ENCODE measurements at places on chromosomes 11 and 22. TPM values are rescaled to one million over a fixed set of nuclear protein-coding genes. Genes with fewer than 3 reads are reported as not detected.

SMC1B gene
- polyA plus RNA-seq: 0.18 TPM

NRGN gene
- 18.5 TPM for polyA plus RNA-seq

POU2AF1 gene
- polyA plus RNA-seq: 1.3 TPM

CCDC87 gene
- 0.32 TPM for polyA plus RNA-seq

MRGPRX4 gene
- not detected for polyA plus RNA-seq

VWCE gene
- 1.5 TPM for polyA plus RNA-seq

DEPDC7 gene
- polyA plus RNA-seq: 6.8 TPM

CFAP300 gene
- polyA plus RNA-seq: 5.1 TPM

CCDC15 gene
- polyA plus RNA-seq: 4.1 TPM

RFPL3 gene
- polyA plus RNA-seq: not detected

SCT gene
- 0.47 TPM for polyA plus RNA-seq

LMO2 gene
- polyA plus RNA-seq: 29.5 TPM

RFPL2 gene
- polyA plus RNA-seq: 0.67 TPM

DNA sequence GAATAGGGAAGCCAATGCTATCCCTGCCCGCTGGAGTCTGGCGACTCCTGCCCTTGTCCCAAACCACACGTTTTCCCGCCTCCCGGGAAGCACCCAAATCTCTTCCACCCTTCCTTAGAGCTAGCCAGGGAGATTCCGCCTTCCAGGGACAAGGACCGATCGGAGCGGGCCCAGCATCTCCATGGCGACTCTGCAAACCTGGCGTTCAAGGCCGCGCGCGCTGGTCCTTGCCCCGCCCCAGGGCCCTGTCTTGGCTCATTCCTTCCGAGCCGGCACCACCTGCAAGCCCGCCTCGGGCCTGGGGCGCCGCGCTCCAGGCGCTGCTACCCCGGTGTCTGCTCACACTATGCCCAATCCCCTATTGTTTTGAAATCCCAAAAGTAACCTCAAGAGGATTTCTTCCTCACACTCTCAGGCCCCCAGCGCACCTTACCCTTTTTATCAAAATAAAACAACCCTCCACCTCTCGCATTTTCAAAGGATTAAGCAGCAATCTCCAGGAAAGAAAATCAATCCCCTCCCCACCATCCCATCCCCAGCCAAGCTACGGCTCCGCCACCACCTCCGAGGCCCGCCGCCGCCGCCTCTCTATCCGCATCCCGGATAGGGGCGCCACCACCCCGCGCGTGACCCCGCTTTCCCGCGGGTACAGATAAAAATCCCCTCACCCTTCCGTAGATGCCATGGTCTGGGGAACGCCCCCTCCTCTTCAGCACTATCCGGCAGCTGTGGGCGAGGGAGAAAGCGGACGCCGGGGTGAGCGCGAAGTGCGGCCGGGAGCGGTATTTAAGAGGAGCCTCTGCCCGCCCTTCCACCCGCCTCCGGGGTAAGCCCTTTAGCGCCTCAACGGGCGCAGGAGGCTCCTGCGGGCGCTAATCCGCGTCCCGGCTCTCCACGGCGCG lies 825 bp downstream of the SLC1A2 start:
- no peak for DNase-seq

GRCh38 chr11:100785148-100785983 lies 98.3 kb downstream of the ARHGAP42 start:
- DNase-seq: no peak

DNA sequence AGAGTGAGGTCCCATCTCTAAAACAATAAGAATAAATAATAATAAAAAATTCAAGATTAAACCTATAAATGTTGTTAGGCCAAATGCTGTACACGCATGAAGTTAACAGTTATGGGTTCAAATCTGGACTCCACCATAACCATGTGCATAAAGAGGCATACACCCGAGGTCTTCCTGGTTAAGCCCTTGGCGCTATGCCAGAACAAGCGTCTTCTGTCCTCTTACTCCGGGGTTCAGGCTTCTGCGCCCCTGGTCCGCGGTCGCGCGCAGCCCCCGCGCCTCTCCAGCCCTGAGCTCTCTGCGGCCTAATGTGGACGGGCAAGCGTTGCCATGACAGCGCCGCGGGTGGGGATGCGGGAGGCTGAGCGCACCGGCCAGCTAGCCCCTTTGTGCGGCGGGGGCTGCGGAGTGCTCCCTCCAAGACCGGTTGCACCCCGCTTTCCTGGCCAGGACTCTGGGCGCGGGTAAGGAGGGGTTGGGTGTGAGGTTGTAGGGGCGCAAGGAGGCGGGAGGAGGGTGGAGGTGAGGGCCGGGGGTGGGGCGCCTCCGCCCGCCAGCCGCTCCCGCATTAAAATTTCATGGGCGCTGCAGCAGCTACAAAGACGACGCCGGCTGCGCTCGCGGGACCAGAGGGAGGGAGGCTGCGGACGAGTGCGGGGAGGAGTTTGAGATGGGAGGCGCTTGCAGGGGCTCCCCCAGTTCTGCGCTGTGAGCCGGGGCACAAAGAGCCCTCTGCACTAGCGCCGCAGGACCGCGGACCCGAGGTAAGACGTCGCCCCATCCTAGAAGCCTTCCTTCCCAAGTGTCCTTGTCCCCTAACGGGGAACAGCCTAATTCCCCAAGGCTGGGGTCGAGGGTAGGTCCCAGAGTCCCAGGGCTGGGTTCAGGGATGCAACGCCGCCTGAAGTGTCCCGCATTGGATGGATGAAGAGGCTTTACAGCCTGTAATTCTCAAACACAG lies at the start of gene MIAT:
MIAT (plus strand) TSS at position 698 of the 961 bp plus-strand sequence.
- no peak for DNase-seq

DNA sequence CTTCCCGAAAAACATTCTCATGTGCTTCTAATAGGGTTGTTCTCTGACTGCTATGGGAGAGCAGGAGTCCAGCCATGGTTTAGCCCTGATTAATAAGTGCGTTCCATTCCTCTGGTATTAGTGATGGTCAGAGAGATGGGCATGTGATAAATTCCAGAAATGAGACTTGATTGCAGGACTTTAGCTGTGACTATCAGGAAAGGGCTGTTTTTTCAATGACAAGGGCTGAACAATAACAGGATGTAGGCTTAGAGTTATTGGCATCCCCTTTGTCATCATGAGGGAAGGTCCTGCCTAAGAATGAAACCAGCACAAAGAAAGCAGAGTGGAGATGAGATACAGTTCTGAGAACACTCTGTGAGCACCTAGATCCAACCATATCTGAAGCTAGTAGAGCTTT lies 494.6 kb downstream of the MIAT start:
- no peak for DNase-seq

GRCh38 chr11:8381343-8381742 lies 117.7 kb upstream of the LMO1 start:
- DNase-seq: no peak

DNA sequence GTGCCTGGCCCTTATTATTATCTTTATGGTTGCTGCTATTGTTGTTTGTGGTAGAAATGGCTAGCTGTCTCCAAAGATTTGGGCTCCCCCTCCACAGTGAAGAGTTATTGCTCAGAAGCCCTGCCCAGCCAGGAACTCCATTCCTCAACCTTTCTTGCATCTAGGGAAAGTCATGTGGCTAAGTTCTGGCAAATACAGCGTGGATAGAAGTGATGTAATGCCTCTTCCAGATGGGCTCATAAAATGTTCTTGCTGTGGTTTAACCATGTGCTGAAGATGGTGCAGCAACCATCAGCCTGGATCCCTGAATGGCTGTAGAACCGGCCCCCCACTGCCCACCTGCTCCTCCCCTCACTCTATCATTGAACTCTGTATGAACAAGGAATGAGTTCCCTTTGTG lies 203.5 kb upstream of the E2F8 start:
- DNase-seq: no peak

DNA sequence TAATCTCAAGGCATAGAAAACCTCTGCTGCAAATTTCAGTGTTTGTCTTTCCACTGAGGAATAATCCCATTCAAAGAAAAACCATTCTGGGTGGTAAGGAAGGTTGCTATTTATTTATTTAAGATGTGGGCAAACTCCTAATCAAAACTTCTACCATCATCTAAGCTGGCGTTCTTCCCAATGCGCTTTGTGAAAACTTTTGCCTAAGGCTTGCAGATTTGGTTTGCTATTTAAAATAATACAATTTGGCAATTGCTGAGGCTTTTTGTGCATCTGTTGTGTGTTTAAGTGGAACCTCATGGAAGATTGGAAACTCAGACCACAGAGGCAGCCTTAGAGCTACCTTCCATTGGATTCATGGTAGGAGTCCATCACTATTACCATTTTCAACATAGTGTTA lies 309.0 kb downstream of the BLID start:
- DNase-seq: no peak

GRCh38 chr11:59807047-59807610 lies 3.4 kb downstream of the MRPL16 start:
- no peak for DNase-seq

DNA sequence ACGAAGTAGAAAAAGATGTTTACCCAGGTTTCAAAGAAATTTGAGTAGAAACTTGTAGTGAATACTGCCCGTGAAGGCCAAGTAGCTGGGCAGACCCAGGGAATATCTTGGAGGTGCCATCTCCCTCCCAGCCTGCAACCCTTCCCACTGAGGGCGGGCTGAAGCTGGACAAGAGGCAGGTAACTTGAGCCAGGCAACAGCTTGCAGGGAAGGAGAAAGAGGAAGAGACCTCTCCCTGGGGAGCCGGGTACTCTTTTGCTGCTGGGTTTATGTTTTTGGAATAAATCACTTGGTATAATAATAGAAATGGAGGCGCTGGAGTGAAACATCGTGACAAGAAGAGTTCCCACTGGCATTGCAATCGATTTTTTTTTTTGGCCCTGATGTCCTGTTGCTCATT lies 49.4 kb upstream of the JAM3 start:
- no peak for DNase-seq

DNA sequence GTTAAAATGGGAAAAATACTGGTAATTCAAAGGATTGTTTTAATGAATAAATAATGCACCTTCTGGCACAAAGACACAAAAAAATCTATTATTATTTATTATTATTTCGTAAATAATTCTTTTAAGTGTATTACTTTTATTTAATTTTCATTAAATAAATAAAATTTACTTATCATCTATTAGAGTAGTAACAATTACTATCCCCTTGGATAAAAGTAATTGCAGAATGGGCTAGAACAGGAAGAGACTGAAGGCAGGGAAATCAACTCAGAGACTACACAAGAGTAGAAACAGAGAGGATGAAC lies 23.0 kb downstream of the OR8B12 start:
- DNase-seq: no peak

GRCh38 chr22:43562843-43563242 lies 151.0 kb downstream of the MPPED1 start:
- DNase-seq: no peak

DNA sequence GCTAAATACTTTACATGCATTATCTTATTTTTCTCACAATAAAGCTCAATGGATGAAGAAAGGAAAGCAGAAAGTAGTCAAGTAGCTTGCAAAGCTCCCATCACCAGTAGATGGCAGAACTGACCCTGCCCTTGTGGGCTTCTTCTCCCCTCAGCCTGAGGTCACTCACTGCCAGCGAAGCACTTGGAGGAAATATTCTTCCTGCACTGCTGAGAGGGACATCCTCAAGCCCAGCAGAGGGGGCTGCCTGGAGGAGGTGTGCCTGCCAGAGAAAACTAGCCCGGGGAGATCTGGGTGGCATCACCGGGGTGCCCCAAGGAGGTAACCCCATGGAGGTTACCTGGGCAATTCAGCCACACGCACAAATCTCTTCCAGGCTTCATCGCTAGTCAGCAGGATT lies 6.6 kb downstream of the APOL4 start:
- no peak for DNase-seq

DNA sequence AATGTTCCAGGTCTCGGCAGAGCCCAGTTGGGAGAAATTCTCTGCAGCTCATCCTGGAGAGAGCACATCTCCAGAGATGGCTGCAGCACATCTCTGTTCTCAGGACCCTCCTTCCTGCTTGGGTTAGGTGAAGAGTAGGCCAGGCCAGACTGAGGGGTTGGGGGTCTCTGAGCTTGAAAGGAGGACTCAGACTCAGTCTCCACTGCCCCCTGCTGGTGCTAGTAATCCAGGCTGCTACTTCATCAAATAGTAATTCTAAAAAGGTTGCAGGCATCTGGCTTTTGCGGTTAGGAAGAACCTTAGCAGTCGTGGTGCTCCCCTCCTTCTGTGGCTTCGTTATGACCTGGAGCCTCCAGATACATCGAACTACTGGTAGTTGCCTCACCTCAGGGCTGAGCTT lies 9.7 kb downstream of the TUB start:
- DNase-seq: no peak

DNA sequence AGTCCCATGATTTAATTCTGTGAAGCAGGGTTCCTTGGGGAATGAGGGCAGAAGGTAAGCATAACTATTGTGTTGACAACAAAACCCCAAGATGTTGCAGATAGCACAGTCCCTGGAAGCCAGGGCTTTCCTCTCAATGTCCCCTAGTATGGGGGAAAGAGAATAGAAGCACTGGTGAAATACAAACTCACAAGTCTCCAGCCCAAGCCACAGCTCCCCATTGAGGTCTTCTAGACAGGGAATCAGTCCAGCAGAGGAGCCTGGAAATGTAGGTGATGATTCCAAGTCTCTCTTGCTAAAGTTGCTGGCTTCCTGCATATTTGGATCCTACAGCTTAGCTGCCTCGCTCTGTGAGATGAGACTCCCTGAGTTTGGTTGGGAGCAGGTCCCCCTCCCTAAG lies 31.7 kb upstream of the DRD2 start:
- DNase-seq: no peak

- no peak for DNase-seq
Measured at GRCh38 chr22:21943571-21944448, 8.8 kb downstream of the PPM1F start.

GRCh38 chr22:30105483-30105882 lies 25.2 kb downstream of the HORMAD2 start:
- DNase-seq: no peak

DNA sequence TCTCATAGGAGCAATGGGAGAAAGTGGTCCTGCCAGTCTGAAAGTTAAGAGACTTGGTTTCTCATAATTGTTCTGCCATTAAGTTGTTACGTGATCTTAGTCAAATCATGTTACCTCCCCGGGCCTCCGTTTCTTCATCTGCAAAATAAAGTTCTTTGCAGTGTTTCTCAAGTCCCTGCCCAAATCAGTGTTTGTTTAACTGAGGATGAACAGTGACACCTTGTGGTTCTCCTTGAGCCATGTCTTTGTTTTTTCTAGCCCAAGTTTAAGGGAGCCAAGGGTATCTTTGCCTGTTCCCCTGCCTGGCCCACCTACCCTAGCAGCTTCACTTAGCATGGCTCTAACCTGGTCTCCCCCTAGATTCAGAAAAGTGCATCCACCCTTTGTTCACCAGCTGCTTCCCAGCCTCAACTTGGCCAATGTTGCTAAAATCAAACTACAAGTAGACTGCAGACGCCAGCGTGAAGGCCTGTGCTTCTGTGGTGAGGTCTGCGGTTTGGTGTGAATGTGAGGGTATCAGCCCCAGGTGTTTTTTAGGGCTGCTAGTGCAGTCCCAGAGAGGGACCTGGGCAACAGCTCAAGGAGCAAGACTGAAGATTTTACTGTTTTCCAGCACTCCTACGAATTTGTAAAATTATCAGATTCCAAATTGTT lies 35.5 kb downstream of the FZD4 start:
- DNase-seq: no peak
